ENCODE measurements at places on chromosomes 1 and 21. TPM values are rescaled to one million over a fixed set of nuclear protein-coding genes. Genes with fewer than 3 reads are reported as not detected.

The GBP3 gene
- total RNA-seq = 54.1 TPM

DNA sequence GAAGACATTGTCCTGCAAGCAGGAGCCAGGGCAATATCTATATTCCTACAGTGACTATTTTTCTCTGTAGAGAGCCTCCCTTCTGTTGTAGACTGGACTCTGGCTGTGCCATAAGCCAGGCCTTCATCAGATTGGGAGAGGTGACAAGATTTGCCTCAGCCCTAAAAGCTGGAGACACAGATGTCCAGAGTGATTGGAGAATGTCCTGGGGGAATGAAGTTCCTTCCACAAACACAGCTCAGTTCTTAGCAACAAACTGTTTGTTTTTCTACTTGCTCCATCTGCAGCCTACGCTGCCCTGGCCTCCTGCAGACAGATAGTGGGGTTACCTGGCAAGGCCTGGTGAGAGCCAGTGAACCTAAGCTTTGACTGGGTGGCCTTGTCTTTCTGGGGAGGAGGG, 29.9 kb upstream of the SNX27 start:
- H3K4me3 ChIP-seq = no peak overlapping the region
- no peaks in the 10 kb centered on the region for H3K27me3 ChIP-seq
- H3K27ac ChIP-seq = no peak overlapping the region
- no peaks in the 10 kb centered on the region for H3K4me1 ChIP-seq
- no peaks in the 10 kb centered on the region for H3K36me3 ChIP-seq

- no peaks in the 10 kb centered on the region for H3K4me1 ChIP-seq
- H3K27ac ChIP-seq = no peak overlapping the region
- no peaks in the 10 kb centered on the region for H3K36me3 ChIP-seq
- H3K27me3 ChIP-seq = no peaks in the 10 kb centered on the region
Measured at GRCh38 chr1:71562298-71562697, 481.5 kb upstream of the ZRANB2 start.

- DNase-seq = no peak
- no peaks in the 10 kb centered on the region for H3K27me3 ChIP-seq
- H3K4me3 ChIP-seq = no peak overlapping the region
Measured at GRCh38 chr21:45873418-45873817, 108.2 kb upstream of the COL6A1 start.

The ARHGEF2 gene
- 198 TPM for total RNA-seq

Measured in CD4-positive, alpha-beta memory T cell (primary cell).